ENCODE measurements at places on chromosomes 1 and 21.

GRCh38 chr1:233331676-233332519 is 4.4 kb downstream of the MAP3K21 start:
- DNase-seq = no peak

DNA sequence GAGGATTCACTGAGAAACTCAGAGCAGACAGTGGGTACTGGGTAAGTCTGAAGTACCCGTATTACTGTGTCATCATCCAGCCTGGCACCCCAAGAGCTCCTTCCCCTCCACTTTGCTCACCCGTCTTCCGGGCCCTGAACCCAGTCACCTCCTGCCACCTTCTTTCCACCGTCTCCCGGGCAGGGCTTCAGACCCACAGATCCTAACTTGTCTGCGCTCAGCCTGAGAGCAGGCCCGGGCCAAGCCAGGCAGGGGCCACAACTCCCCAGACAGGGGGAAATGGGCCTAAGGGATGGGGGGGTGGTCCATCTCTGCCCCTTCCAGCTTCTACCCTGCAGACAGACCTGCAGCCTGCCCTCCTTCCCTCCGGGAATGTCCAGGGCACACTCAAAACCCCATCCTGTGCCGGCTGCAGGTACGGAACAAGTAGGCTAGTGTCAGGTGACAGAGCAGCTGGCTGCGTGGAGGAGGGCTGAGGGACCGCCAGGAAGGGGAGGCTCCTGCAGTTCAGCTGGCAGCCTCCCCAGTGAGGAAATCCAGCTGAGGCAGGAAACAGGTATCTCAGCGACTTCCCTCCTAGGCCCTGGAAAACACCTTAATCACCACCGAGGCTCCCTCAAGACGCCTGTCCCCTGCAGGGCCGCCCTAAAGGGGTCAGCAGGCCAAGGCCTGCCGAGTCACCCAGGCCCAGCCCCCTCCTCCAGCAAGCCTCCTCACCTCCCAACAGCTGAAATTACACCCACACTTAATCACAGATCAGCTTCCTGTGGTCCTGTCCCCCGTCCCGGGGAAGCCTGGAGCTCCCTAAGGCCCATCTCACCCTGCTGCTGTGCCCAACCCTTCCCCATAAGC is 3.5 kb downstream of the HSPG2 start:
- no peak for DNase-seq

DNA sequence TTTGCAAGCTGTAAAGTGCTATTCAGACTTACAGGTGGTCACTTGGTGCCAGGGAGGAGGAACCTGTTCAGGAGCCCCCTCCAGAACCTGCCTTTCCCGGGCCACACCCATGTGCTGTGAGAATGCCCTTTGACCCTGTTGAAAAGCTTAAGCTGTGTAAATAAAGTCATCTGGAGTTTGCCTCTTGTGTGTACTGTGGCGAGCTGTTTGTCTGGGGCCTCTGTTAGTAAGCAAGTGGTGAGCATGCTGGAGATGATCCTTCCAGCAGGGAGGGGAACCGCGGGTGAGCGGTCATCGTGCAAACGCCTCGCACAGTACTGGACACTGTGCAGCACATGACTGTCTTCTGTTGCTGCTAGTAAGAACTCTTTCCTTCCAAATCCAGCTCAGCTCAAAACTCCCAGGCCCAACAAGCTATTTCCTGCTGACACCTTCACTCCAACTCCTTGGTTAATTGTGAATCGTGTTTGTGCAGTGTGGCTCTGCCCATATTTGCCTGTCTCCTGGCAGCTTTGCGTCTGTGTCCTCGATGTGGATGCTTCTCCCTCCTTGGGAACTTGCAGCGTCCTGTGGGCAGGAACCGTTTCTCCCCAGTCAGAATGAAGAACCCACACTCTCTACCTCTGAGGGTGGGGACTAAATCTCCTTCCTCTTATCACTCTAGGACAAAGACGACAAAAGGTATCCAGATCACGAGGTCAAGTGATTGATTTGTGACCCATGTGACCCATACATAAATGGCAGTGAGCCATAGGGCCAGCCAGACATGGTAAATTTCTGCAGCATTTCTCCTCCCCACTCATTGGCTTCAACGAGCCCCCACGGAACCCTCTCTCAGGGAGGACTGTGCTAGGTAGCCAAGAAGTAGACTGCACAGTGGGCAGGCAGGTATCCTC is 13.9 kb upstream of the BTG2 start:
- DNase-seq = no peak

DNA sequence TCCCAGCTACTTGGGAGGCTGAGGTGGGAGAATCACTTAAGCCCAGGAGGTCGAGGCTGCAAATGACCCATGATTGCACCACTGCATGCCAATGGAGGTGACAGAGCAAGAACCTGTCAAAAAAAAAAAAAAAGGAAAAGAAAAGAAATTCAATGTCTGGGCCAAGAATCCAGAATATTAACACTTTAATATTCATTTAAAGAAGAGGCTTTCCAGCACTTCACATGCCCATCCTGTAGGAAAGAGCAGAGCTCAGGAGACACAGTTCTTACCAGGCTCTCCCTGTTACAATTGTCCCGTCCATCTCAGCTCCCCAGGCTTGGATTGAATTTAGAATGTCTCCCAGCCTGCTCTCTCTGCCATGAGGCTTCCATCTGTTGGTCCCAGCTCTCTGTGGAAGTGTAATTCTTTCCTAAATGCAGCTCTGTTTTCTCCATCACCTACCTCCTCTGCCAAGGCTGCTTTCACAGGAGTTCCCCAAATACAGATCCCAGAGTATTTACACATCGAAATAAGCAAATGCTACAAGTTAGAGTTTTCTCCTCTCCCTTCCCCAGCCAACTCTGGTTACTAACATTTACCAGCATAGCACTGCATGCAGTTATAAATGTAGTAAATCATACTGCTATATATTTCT is 116.6 kb upstream of the CDC42BPA start:
- no peak for DNase-seq

GRCh38 chr1:36542962-36543515 is 60.3 kb upstream of the CSF3R start:
- no peak for DNase-seq

DNA sequence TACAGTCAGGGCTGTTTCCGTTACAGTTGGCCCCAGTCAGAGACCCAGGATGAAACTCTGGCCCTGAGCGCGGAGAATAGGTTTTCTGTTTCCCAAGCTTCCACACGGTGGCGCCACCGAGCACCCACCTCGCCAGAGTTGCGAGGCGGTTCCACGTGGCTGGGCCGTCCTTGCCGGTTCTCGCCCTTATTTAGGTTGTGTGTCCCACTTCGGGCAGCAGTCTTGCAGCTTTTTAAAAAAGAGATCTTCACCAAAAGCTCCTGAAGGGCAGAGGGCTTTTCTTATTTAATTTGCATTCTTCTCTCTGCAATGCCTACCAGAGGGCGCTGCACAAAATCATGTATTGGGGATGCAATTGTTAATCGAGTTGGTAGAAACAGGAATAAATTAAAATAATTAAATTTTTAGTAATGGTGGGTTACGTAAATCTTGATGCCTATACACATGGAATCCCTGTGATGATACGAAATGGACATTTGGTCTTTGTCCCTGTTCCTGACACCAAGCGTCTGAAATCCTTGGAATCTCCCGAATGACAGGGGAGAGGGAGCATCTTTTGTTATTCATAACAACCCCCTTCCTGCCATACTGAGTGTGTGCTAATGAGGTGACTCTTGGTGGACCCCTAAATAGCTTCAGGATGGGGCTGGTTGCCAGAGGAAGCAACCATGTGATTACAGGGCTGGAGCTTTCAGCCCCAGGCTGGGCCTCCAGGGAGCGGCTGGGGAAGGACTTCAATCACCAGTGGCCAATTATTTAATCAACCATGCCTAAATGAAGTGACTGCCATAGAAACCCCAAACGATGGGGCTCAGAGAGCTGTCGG is 5.6 kb upstream of the S100A7 start:
- peak; percentile 62 for DNase-seq

DNA sequence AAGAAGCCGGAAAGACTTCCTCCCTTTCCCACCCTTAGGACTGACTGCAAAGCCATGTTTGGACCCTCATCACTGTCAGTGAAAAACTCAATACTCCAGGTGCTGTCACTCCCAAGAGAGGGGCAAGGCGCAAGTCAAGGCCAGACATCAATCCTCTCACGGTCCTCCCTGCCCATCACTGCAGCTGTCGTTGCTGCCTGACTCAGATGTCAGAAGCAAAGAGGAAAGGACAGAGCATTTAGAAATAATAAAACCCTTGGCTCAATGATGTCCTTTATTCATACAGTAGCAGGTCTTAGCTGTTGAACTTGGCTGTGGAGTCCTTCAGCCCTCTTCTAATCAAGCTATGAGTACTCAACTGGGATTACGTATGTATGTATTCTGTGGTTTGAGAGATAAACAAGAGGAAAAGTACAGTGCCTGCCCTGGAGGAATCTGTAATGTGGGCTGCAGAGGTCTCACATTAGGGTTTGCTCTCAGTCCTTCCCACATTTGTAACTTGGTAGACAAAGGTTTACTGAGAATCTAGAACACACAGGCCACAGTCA is 13.5 kb downstream of the SUSD4 start:
- no peak for DNase-seq

- DNase-seq = no peak
These were observed 249.7 kb upstream of the RUNX1 start for GRCh38 chr21:35298757-35299156.

GRCh38 chr1:182309631-182310351 is 81.8 kb downstream of the GLUL start:
- DNase-seq = no peak

All from GM20000 (cell line).